Stimulated activated CD4-positive, alpha-beta T cell treated with anti-CD3 and anti-CD28 coated beads, Interleukin-2, amount 100 ng/mL, for 24 hours (primary cell): ENCODE measurements at places on chromosomes 4 and X.

GRCh38 chr4:156665780-156666366 lies 305.7 kb downstream of the PDGFC start:
- no peak for DNase-seq

DNA sequence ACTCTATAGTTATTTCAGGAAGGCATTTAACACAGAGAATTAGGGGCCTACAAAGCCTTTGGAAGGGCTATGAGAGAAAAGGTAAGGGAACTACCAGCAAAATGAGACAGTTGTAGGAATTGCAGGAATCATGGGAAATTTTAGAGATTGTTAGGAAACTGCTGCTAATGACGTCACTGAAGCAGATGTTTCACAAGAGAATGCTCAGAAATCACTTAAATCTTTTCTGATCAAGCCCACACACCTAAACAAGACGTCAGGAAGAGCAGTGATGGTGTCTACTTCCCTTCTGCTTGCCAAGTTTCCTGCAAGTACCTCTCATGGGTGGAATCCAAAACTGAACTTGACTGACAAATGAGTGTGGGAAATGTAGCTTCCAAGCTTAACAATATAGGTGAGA lies 5.1 kb downstream of the OR13H1 start:
- DNase-seq, result no peak

GRCh38 chrX:10423716-10424115 lies 196.7 kb downstream of the MID1 start:
- no peak for DNase-seq

DNA sequence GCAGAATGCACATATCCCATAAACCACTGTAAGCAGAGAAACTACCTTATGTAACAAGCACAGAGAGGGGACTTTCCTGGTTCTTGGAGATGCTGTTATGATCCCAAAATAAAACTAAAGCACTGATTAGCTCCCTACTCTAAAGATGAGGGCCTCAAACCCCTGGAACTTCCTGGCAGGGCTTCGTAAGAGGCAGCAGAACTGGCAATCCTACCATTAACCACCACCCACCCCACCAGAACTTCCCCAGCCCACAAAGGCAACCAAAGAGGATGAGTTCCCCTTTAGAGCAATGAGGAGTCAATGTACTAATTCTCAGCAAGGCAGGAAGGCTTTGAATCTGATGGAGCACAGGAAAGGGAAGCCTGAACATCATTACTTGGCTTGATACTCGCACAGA lies 436.5 kb upstream of the FRG1 start:
- DNase-seq, result no peak

- DNase-seq, result no peak
These were observed 70.1 kb downstream of the CHRNA9 start for GRCh38 chr4:40405193-40405592.

- DNase-seq, result no peak
These were observed 78.3 kb downstream of the CRLF2 start for GRCh38 chrX:1134156-1134555.

DNA sequence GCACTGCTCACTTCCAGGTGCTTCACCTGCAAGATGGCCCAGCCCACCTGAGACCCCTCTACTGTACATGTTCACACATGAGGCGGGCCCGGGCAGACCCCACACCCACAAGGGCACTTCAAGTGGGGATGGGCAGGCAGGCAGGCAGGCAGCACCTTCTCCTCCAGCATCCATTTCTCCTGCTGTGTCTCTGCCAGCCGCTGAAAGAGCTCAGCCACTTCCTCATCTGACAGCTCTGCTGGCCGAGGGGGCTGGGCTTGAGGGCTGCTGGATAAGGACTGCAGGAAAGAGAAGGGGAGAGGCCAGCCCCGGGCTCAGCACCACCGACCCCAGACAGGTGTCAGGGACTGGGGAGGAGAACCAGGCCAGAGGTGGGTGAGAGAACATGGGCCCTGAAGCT lies 4.4 kb upstream of the KCND1 start:
- no peak for DNase-seq

DNA sequence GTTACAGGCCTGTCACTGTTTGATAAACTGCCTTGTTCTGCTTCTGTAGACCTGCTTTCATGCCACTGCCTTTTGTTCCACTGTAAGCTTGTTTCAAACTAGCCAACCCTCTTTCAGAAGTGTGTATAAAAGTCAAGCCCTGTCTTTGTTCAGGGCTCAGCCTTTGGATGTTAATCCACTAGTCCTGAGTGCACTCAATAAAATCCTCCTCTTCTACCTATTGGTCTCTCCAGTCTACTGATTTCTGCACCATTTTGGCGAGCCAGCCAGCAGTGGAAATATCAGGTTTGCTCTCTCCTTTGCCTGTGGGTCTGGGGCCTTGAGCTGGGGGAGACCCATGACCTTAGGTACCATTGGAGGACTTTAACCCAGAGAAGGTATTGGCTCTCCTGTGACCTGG lies 901.6 kb upstream of the NDST4 start:
- DNase-seq, result no peak
